ENCODE measurements at places on chromosomes 2 and 18. TPM values are rescaled to one million over a fixed set of nuclear protein-coding genes. Genes with fewer than 3 reads are reported as not detected.

Gene FSIP2
- total RNA-seq, result 1.6 TPM

Gene RNF125
- 0.65 TPM for total RNA-seq

DNA sequence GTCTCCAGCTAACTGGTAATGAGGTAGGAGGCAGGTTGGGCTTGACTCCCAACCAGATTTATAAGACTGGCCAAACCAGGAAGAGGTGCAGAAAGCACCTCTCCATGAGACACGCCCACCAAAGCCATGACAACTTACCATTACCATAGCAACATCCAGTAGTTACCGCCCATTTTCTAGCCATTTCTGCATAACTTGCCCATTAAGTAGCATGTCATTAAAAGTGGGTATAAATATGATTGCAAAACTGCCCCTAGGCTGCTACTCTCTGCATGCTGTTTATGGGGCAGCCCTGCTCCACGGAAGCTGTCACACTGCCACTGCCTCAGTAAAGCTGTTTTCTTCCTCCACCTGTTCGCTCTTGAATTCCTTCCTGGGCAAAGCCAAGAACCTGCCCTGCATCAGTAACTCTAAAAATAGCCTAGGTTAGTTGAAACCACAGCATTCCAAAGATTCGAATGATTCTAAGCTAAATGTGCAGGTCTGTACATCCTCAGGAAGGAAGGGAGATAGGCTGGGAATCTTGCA is 131.9 kb downstream of the ATL2 start:
- DNase-seq, result no peak

- DNase-seq, result peak; percentile 74
Measured at GRCh38 chr2:75199428-75200011, at the start of gene TACR1. TACR1 (minus strand) TSS chr2:75199520; CDS start chr2:75198934, 586 bp downstream.

DNA sequence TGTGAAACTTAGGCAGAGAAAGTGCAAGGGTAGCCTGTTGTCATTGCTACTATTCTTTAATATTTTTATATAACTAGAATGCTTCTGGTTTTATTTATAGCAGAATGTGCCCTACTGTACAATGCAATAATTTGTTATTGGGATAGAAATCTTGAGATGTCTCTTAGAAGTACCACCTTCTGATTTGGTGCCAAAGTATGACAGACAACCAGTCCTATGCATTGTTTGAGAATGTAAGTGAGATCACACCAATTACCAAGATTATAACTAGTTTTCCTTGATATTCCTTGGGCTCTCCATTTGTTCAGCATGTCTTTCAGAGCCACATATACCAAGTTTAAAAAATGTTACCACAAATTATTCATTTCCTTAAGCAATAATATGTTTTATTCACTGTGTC is 399.7 kb downstream of the CPS1 start:
- peak; percentile 26 for DNase-seq

DNA sequence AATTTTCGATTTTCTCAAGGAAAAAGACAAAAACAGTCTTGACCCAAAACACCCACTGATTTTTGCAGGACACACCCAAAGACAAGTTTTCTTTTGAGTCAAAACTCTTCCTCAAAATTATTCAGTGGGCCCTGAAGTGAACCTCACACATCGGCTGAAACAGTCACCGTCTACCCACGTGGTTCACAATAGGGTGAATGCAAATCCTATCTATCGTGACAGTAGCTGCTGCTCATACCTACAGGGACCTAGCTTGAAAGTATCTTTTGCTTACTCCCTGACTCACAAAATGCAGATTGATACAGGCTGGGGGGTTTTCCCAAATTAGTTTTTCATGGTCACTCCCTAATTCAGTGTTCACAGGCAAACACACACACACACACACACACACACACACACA is 10.7 kb upstream of the CD226 start:
- no peak for DNase-seq

DNA sequence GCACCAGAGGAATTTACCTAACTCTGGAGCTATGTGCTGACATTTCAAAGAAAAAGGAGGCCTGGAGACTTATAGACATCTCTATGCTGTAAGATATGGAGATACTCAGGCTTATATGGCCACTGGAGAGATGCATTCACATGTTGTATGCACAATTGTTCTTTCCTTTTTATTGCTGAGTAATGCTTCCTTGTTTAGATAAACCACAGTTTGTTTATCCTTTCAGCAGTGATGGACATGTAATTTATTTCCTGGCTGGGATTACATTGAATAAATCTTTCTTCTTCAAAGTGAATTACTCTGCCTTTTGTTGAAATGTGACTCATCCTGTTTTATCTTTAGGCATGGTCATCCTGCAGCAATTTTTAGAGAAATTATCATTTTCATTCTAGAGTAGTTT is 716.7 kb upstream of the GCFC2 start:
- no peak for DNase-seq

DNA sequence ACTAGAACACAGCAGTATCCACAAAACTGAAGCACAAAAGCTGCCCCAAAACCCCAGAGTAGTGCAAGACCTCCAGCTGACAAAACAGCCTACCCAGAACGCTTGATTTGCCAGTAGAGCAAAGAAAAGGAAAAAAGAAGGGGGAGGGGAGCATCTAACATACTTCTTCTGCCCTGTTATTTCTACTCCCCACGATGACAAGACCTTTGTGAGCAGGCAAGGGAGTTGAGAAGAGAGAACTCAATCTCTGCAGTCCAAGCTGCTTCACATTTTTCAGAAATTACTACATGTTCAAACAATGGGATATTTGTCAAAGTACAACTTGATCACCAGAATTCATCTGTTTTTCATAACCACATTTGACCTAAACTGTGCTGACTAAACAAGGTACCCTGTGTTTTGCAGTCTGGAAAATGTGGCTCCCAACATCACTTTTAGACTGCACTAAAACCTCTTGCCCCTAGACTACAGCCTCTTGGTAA is 286.7 kb downstream of the EXOC6B start:
- DNase-seq, result peak; percentile 95

GRCh38 chr2:61135510-61135909 is 26.5 kb upstream of the C2orf74 start:
- peak; percentile 78 for DNase-seq

Gene ASB18
- total RNA-seq, result not detected

GRCh38 chr2:88176352-88176984 is 6.3 kb downstream of the THNSL2 start:
- DNase-seq, result no peak

DNA sequence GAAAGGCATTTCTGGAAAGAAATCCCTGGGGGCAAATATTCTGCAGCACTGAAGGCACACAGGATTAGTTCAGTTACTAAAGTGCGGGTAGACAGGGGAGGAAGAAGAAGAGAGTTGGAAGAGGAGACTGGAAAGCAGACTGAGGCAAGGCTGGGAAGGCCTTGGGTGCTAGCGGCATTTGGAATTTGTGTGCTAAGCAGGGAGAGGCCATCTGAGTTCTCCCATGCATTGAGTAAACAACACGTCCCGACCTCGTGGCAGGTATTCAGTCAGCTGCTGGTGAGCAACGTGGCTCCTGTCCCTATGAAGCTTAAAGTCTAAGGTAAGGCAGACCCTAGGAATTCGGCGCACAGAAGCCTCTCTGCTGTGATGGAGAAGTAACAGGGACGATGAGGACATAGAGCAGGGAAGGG is 30.7 kb downstream of the ATP8B1 start:
- no peak for DNase-seq

Gene ZNF521
- total RNA-seq, result 35.7 TPM

Gene CCBE1
- 16.2 TPM for total RNA-seq

DNA sequence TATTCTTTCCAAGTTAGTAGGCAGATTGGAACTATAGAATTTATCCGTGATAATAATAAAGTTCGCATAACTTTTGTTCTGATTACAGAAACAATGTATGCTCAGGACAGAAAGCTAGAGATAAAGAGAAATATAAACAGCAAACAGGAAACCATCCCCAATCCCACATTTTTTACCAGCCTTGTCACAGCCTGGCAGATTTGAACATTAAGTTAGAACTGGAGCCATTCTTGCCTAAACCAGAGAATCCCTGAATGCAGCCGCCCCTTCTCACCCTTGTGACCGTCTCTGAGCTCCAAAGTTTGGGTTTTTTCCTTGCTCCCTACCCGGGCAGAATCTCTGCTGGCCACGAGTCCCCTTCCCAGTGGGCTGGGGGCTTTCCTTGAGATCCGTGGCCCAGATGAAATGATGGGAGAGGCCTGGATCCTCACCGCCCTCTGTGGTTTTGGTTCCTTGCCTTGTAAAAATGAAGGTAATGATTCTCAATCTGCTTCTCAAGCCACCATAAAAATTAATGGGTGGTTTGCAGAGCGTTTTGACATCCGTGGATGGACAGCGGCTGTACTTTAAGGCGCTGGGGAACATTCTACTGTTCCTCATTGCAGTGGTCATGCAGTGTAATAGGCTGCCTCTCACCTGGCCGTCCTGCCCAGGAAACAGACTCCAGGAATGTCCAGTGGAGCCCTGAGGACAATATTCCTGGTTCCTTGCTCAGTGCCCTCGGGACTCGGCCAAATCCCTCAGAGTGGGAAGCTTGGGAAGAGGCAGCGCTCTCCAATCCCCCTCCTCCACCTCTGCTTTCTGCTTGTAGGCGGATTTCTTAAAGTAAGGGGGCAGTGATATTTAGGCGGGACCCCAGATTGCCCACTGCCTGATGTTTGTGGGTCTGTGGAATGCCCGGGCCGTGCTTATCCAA is 1.6 kb downstream of the SH3BP4 start:
- DNase-seq, result peak; percentile 52

GRCh38 chr2:85933753-85934594 is 45.2 kb upstream of the ST3GAL5 start:
- peak; percentile 98 for DNase-seq
